ENCODE measurements at places on chromosomes 3 and 15.
A peak's percentile ranks its signal among the peaks of the same experiment; 100 is the strongest.

DNA sequence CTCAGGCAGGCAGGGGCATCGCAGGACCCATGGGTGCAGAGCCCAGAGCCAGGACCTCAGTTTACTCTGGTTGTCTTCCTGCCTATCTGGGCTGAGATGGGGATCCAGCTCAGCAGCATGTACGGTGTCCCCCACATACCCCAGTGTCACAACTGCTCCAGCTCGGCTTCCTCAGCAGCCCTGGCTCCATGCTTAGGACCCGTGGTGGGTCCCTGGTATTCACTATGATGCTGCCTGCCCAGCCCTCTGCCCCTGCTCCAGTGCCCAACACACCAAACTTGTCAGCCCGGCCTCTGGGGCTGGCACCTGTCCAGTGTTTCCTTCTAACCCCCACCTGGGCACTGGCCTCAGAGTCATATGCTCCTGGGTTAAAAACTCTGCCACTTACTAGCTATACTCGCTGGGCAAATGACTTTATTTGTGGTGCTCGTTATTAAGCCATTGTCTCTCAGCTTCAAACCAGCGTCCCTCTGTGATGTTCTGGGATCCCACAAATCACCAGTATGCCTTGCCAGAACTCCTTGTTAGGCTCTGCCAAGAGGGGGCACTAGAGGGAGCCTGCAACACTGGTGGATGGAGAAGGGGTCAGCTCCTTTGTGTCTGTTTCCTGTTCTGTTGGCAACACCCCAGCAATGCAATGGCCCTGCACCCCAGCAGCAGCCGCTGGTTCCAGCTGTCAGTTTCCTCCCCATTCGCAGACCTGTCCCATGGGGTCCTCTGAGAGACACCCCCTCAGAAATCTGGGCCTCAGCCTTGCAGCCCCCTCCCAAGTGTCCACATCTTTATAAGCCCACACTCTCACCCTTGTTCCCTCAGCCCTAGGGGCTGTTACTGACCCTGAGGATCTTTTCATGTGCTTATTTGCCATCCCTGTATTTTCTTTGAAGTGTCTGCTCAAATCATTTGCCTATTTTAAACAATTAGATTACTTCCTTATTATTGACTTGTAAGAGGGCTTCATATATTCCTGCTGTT is 24.1 kb upstream of the MRPS22 start:
- DNase-seq, result no peak

GRCh38 chr3:190619353-190619752 is 105.5 kb downstream of the IL1RAP start:
- no peak for DNase-seq

GRCh38 chr3:33074217-33075067 is 22.5 kb downstream of the GLB1 start:
- DNase-seq, result peak; percentile 38

GRCh38 chr15:23801881-23802280 is 114.8 kb upstream of the NDN start:
- no peak for DNase-seq

DNA sequence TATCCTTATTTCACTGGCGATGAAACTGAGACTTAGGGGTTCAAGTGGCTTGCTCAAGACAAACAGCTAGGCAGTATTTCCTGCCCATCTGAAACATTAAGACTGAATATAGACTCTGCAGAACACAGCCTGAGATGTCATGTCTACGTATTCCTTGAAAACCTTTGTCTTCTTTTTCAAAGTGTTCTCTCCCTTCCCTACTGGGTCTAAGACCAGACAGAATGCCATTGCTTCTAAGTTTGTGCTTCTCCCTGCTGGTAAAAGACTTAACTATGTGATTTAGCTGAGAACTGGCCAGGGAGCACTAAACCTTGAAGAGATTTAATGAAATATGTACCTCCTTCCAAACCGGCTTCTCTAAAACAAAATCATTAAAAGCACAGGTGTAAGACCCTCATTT is 9.9 kb downstream of the BCL6 start:
- DNase-seq, result no peak

DNA sequence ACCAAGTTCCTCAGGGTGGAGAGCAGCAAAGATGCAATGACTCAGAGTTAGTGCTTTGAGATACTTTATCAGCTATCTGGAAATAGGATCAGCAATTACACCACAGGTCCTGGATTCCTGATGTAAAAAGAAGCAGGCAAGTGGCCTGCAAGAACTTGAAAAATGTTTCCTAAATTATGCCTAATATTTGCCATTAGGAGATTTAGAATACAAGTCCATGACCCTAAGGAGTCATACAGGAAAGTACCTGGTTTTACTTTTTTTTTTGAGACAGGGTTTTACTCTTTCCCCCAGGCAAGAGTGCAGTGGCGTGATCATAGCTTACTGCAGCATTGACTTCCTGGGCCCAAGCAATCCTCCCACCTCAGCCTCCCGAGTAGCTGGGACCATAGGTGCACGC is 78.8 kb upstream of the CRBN start:
- DNase-seq, result no peak

All from left renal cortex interstitium (tissue), 4 donors.